AG20443 (cell line): ENCODE measurements at places on chromosomes 7 and 10.
A peak's percentile ranks its signal among the peaks of the same experiment; 100 is the strongest.

DNA sequence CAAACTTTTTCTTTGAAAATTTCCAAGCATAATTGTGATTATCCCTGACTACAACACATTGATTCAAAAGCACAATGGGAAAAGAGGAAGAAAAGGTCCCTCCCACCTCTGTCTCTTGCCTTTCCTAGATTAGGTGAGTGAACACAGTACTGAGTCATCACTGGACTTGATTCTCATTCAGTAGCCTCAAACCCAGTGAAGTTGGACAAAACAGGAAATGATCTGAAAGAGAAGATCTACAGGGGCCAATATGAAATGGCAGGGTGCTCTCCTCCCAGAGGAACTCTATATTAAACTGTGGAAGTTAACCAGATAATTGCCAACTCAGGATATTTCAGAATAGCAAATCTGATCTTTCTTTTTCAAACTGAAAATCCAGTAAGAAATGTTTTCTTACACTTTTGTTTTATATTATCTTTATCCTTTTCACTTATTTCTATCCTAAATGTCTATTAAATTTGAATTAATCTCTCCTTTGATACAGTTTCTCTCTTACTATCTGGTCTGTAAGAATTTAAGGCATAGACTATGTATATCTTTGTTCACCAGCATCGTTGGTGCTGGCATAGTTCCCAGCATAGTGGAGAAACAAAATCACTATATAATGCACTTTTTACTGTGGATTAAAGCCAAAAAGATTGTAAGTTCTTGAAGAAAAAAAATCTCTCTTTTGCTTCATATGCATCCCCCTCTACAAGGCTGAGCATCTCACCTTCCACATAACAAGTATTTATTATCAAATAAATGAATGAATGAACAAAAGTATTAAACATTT is 41.4 kb upstream of the IKZF1 start:
- no peak for DNase-seq

DNA sequence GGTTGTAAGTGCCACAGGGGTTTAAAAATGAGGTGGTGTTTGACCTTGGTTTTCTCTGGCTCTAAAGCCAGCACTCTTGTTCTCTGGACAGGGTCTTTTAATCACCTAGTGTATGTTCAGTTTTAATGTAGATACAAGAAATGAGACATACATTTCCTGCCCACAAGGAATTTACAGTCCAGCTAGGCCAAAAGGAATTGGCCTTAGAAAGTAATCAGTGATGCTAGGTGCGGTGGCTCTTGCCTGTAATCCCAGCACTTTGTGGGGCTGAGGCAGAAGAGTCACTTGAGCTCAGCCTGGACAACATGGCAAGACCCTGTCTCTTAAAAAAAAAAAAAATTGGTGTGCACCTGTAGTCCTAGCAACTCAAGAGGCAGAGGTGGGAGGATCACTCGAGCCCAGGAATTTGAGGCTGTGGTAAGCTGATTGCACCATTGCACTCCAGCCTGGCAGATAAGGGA is 100.2 kb downstream of the LRMDA start:
- DNase-seq: no peak

DNA sequence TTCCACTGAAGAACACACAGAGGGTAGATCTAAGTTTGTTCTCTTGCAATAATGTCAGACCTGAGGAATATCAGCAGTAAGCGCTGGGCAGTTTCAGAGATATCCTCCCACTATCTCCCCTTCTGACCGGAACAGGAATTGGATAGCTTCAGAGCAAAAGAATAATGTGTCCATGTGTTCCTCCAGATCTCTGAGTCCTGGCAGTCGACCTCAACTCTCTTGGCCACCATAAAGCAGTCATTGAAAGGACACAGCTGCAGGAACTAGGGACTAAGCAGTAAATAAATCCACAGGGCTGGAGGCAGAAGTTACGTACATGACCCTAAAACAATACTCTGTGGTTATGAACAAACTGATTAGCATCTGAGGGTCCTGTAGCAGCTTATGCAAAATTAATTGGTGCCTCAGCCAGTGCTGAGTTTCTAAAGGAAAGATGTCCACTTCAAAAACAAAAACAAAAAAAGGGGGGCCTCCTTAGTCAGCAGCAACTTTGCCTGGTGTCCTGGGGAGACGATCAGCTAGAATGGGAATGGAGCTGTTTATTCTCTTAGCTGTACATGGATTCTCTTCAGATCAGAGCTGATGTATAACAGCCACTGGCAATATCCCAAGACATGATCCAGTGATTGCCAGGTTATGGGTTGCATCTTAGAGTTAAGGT is 6.4 kb upstream of the PRTFDC1 start:
- peak; percentile 23 for DNase-seq

GRCh38 chr10:49169776-49170175 is 18.4 kb downstream of the TMEM273 start:
- DNase-seq: no peak

DNA sequence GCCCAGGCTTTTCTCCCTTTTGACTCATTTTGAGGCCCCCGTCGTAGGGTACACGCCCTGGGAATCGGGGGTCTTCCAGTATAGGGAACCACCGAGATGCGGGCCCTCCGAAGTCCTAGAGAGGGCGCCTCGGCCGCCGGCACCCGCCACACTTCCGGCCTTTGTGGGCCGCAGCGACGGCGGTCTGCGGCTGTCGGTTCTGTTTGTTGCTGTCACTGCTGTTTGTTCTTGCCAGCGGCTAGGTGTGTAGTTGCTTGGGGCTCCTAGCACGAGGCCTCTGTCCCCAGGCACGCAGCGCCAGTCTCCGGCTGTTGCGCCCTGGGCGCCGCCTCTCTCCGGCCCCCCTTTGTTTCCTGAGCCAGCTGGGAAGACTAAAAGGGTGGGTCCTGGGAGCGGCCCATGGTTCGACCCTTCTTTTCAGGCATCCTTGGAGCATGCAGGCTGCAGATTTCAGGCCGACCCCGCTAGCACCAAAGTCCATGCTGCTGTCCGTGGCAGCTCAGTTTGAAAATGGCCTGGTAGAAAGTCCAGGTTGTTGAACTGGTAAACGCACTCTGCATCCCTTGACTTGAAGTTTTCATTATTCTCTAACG is 17.8 kb upstream of the ZKSCAN1 start:
- peak; percentile 67 for DNase-seq

GRCh38 chr10:60573336-60573735 is 183.7 kb upstream of the ANK3 start:
- no peak for DNase-seq
